Motor neuron (in vitro differentiated cells): ENCODE measurements at places on chromosomes 2 and 18.

DNA sequence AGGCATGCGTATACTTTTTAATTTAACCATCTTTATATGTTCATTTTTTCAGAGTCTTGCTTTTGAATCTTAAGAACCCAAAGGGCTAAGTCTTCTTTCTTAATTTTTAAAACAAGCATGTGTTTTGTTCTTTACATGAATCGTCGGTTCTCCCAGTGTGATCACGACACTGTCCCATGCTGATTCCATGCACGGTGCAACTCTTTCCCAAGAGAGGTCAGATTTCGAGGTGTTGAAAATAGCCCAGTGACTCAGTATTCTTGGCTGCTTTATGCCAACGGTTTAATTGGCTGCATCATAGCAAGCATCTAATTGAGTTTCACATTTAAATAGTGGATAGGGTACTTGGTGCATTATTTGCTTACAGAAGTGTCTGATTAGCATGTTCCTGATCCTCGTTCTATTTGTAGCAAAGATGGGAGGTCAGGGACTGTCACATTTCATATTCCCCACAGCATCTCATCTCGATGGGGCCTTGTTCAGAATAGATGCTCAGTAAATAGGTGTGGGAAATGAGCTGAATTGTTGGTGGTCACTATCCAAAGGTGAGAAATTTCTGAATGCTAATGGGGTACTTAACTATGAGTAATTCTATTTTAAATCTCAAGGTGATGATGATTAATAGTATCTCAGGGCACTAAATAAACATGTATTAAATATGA is 2.8 kb downstream of the NPAS2 start:
- no peak for ATAC-seq

GRCh38 chr2:145597809-145598208 is 1077.9 kb upstream of the ZEB2 start:
- no peak for ATAC-seq

GRCh38 chr2:66173645-66174044 is 261.3 kb upstream of the MEIS1 start:
- ATAC-seq: no peak

GRCh38 chr2:84970210-84970867 is 622 bp upstream of the KCMF1 start:
- peak; percentile 63 for ATAC-seq

- ATAC-seq: no peak
Observed at GRCh38 chr2:201233192-201233811, 27.0 kb upstream of the CASP8 start.

GRCh38 chr2:240374085-240374907 is 61.2 kb upstream of the GPC1 start:
- peak; percentile 54 for ATAC-seq

DNA sequence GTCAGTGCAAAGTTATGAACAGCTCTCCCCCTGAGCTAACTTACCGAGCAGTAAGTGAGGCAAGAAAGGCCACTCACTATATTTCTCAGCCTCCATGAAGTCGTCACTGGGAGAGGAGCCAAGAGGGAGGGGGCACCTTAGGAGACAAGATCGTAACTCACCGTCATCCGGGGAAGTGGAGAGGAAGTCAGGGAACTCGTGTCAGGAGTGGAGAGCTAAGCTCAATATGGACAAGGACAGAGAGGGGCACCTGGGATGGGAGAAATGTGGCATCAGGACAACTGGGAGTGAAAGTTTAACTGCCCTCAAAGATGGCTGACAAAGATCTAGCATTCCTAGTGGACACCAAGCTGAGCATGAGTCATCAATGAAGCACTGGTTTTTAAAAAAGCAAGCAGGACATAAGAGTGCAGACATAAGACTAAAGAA is 37.1 kb downstream of the BCL11A start:
- peak; percentile 63 for ATAC-seq
